EH (cell line): ENCODE measurements at places on chromosomes 1 and 21.
A peak's percentile ranks its signal among the peaks of the same experiment; 100 is the strongest.

- no peak for DNase-seq
These were observed 222.0 kb downstream of the TRABD2B start for GRCh38 chr1:47774986-47775834.

- no peak for DNase-seq
These were observed 10.3 kb downstream of the KCNN3 start for GRCh38 chr1:154859786-154860155.

DNA sequence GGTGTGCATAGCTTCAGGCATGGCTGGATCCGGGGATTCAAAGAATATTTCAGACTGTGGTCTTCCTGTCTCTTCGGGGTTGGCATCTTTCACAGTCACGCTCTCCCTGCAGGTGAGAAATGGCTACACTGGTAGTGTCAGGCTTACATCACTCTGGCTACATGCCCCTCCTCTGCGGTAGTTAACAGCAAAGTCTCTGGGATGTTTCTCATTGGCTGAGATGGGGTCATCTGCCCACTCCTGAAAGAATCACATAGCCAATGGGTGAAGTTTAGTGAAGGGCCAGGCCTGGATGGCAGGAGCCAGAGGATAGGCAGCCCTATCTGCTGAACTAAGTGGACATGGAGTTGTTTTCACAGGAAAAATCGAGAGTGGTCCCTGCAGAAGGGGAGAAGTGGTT, 356.5 kb downstream of the MATN1 start:
- no peak for DNase-seq

DNA sequence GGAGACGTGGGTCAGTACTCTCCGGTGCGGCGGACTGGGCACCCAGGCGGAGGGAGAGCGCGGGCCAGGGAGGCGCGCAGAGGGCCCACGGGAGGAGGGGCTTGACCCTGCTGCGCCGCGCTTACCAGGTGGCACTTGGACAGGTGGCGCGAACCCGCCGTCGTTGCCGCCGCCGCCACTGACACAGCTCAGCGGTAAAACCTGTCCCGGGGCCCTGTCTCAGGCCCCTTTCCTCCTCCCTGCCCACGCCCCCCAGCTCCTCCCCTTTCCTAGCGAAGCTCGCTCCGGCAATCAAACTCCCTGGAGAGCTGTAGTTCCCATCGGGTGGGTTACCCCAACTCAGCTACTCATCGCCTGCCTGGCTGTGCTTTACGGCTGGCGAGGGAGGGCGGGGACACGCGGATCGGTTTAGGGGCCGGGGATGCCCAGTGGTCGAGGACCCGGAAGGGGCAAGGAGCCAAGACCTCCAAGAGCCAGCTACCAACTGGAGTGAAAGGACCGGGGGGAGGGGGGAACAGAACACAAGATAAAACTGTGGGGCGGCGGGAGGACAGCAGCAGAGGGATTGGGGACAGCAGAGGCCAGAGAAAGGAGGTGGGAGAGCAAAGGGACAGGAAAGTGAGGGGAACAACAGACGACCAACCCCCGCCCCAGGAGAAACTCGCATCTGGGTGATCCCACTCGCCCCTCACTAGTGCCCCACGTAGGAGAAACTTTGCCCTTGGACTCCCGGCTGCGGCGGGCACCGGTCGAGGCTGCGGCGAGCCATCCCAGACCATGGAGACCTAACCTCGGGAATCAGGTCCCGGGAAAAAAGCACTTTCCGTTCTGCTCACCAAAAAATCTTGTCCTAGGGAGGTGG, 2.9 kb downstream of the GFI1 start:
- DNase-seq: no peak

DNA sequence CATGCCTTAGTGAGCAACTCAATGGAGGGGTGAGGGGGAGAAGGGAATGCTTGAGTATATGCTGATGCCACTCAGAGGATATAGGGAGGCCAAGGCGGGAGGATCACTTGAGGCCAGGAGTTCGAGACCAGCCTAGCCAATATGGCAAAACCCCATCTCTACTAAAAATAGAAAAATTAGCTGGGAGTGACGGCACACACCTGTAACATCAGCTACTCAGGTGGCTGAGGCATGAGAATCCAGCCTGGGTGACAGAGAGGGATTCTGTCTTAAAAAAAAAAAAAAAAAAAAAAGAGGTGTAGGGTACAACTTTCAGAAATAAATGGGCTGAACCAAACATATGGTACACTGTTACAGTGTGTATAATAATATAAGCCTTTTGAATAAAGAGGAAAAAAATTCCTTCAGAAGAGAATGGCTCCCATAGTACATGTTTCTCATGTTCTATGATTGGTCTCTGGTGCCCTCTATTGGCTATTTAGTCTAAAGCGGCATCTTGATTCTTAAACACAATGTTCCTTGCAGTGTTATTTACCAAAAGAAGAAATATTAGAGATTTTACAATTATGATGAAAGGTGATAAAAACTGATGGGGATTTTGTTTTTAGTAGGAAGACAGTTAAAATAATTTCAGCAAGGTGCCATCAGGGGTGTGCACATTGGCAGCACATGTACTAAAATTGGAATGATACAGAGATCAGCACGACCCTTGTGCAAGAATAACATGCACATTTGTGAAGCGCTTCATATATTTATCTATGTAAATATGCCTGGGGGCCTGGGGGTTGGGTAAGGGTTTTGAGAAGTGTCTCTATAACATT, 109.8 kb downstream of the PATJ start:
- DNase-seq: peak; percentile 77
